Ovary (tissue), 10 donors: ENCODE measurements at places on chromosomes 1 and 21. TPM values are rescaled to one million over a fixed set of nuclear protein-coding genes. Genes with fewer than 3 reads are reported as not detected.

DNA sequence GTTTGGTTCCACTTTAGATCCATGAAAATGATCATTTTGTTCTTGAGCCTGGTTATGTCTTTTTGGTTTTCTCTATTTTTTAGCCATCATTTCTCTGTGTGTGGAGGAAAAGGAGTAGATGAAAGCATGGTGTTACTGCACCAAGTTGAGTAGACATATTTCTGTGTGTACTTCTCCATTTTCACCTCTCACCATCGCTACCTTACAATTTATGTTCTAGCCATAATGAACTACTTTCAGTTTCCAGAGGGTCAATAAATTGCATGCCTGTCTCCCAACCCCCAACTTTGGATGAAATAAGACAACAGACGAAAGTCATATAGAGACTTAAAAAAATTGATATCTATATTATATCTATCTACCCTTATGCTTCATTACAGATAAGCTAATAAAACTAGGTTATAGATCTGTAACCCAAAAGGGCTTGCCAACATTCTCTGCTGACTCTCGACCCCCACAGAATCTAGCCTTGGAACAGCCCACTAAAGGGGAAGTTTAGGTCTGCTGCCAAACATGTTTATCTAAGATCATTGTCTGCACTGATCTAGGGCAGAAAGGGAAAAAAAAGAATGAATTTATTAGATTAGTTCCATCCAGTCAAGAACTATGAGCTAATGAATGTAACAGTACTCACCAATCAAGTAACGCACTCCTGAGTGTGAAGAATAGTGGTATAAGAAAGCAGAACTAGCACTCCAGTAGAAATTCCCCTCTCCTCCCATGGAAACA lies 7.5 kb upstream of the MAN1A2 start:
- H3K4me3 ChIP-seq = no peak overlapping the region
- no peak overlapping the region for H3K27ac ChIP-seq
- no peaks in the 10 kb centered on the region for H3K36me3 ChIP-seq
- H3K4me1 ChIP-seq = peaks cover 3% of the 10 kb centered on the region

- no peaks in the 10 kb centered on the region for H3K36me3 ChIP-seq
- H3K4me3 ChIP-seq = no peak overlapping the region
- no peaks in the 10 kb centered on the region for H3K4me1 ChIP-seq
- no peaks in the 10 kb centered on the region for H3K27me3 ChIP-seq
- H3K27ac ChIP-seq = no peak overlapping the region
Measured at GRCh38 chr1:57192222-57192621, 226.4 kb upstream of the C8B start.

MKNK1 gene
- total RNA-seq = 23.9 TPM

ILDR2 gene
- total RNA-seq = 0.30 TPM

IFNAR1 gene
- total RNA-seq = 47.9 TPM

GRCh38 chr21:44844256-44844655 lies 26.4 kb upstream of the SUMO3 start:
- H3K27ac ChIP-seq = no peak overlapping the region
- no peak for DNase-seq
- H3K27me3 ChIP-seq = no peaks in the 10 kb centered on the region
- peaks cover 3% of the 10 kb centered on the region for H3K4me1 ChIP-seq

WLS gene
- total RNA-seq = 142 TPM

GPR52 gene
- 2.8 TPM for total RNA-seq

- H3K4me1 ChIP-seq = no peaks in the 10 kb centered on the region
- no peak overlapping the region for H3K4me3 ChIP-seq
- H3K36me3 ChIP-seq = no peaks in the 10 kb centered on the region
- H3K27ac ChIP-seq = no peak overlapping the region
Measured at GRCh38 chr1:27342778-27343638, 1.2 kb downstream of the SYTL1 start.

EPHA2 gene
- 7.8 TPM for total RNA-seq

KRTAP12-2 gene
- total RNA-seq = not detected

- H3K4me3 ChIP-seq = no peak overlapping the region
- peak; percentile 84 for DNase-seq
- H3K27ac ChIP-seq = peak overlapping the region; percentile 69
- H3K27me3 ChIP-seq = no peaks in the 10 kb centered on the region
- no peaks in the 10 kb centered on the region for H3K36me3 ChIP-seq
Measured at GRCh38 chr1:59367301-59368007, 70.6 kb downstream of the FGGY start.

DNA sequence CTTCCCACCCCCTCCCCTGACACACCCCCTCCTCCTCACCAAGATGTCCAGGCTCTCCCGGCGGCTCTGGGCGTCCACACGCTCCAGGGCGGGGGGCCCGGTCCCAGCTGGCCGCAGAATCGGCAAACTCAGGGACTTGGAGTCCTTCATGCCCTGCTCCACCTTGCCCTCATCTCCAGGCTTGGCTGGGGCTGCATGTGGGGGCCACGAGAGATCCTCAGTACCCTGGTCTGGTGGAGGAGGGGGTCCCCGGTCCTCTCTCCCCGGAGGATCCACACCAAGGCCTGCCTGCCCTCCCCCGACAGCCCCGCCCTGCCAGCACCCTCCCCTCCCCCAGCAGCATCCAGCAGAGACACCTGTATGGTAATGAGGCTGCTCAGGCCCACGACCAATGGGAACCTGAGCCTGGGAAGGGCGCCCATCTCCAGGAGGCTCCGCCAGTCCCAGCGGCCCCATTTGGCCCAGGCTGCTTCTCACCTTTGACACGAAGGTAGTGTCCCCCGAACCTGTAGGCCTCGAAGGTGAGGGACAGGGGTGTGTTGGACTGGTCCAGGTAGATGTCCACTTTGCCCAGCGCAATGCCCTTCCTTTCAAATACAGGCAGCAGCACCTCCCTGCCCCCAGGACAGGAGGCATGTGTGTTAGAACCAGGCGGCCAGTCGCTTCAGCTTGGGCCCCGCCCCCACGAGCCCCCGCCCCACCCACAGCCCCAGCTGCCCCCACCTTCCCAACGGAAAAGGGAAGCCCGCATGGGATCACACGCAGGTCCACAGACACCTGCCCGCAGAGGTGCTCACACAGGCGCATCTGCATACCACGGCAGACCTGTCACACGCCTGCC lies 8.2 kb upstream of the TNFRSF25 start:
- no peaks in the 10 kb centered on the region for H3K36me3 ChIP-seq
- DNase-seq = no peak
- H3K4me3 ChIP-seq = no peak overlapping the region
- H3K4me1 ChIP-seq = no peaks in the 10 kb centered on the region
- no peaks in the 10 kb centered on the region for H3K27me3 ChIP-seq

UBXN10 gene
- total RNA-seq = 28.0 TPM

DNA sequence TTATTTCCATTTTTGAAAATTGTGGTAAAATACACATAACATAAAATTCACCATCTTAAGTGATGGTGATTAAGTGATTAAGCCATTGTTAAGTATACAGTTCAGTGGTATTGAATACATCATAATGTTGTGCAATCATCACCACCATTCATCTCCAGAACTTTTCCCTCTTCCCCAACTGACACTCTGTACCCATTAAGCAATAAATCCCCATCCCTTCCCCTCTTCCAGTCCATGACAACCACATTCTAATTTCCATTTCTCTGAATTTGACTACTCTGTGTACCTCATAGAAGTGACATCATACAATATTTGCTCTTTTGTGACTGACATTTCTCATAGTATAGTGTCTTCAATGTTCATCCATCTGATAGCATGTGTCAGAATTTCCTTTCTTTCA lies 124.8 kb downstream of the DISC1 start:
- no peak for DNase-seq
- no peaks in the 10 kb centered on the region for H3K36me3 ChIP-seq
- H3K4me1 ChIP-seq = peaks cover 3% of the 10 kb centered on the region
- no peaks in the 10 kb centered on the region for H3K27me3 ChIP-seq
- H3K27ac ChIP-seq = no peak overlapping the region
- no peak overlapping the region for H3K4me3 ChIP-seq

DNA sequence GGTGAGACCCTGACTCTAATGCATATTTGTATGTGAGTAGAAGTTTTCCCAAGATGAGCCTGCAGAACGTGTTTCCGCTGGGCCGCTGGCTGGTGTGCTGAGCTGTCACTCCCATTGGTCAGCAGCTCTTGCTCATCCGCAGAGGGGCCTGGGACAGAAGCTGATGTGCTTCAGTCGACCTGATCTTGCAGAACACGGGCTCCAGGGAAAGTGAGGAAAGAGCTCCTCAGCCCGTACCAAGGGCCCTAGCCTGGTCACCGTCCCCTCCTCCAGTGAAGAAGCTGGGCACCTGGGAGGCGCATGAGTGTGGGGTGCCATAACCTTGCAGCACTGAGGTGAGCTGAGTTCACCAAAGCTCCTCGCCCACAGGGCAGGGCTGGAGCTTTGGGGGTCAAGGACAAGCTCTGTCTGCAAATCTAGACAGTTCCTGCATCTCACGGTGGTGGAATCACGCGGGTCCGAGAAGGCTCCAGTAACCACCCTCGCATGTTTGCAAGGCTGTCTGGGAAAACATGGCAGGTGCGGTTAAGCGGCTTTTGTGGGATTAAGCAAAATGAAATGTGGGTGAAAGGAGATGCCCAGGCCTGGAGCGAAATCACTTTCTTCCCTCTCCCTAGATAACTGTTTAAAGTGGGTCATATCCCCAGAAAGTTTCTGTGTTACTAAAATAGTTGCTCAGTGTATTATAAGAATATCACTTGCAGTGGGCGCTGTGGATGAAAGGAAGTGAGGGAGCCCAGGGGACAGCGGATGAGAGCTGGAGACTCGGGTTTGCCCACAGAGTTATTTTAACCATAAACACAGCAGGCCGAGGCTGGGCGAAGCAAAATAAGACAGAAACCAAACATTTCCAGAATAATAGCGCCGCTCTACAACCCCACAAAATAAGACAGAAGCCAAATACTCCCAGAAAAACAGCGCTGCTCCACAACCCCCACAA lies 33.1 kb upstream of the LRRC3 start:
- DNase-seq = peak; percentile 7
- no peaks in the 10 kb centered on the region for H3K36me3 ChIP-seq
- no peaks in the 10 kb centered on the region for H3K4me1 ChIP-seq
- no peaks in the 10 kb centered on the region for H3K27me3 ChIP-seq
- no peak overlapping the region for H3K4me3 ChIP-seq

KIAA0040 gene
- total RNA-seq = 9.9 TPM

GRCh38 chr1:182495002-182495401 lies 45.1 kb downstream of the RGSL1 start:
- H3K27ac ChIP-seq = no peak overlapping the region
- DNase-seq = no peak
- H3K36me3 ChIP-seq = no peaks in the 10 kb centered on the region
- H3K4me1 ChIP-seq = no peaks in the 10 kb centered on the region
- H3K27me3 ChIP-seq = no peaks in the 10 kb centered on the region

LINGO4 gene
- total RNA-seq = 0.08 TPM

DNA sequence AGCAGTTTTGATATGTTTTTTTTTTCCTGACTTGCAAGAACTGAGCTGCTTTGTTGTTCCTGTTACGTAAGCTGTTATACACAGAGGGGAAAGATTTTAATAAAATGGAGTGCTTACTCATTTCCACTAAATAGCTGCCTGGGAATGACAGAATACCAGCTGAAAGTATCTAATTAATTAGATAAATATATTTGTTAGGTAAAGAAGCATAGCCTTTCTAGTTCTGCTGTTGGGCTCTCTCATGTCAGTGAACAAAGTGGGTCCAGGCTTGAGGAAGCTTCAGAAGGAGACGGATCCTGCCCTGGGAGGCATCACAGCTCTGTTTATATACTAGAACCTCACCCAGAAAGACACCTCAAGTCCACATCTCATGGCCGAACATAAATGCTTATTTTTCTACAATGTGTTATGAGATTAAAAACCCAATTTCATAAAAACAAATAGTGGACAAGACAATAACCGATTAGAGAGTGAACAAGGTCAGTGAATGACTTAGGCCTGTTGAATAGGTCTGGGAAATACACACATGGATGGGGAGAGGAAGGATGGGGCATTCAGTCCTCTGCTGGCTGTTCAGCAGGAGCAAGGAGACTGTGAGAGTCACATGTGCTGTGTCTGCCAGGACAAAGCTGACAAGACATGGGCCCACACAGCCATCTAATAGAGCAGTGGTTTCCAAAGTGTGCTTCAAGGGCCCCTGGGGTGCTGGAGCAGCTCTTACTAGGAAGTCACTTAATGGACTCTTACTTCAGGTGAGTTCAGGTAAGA lies 20.6 kb downstream of the TRAF5 start:
- no peak for DNase-seq
- H3K4me1 ChIP-seq = no peaks in the 10 kb centered on the region
- no peaks in the 10 kb centered on the region for H3K27me3 ChIP-seq
- no peaks in the 10 kb centered on the region for H3K36me3 ChIP-seq

DNA sequence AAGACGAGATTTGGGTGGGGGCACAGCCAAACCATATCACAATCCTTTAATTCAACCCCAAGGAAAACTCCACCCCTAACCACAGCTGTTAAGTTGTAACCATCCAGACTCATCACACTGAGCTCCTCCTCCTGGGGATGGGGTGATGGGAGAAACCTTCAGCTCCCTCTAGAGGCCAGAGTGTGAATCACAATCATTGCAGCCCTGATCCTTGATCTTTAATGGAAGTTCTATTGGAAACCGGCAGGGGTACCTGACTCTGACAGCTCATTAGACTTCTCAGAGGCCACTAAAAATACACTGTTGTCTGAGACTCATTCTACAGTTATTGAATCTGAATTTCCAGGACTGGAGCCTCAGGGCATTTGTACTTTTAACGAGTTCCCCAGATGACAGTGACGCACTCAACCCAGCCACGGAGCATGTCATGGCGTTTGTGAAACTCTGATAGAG lies 127.2 kb downstream of the IGSF21 start:
- no peaks in the 10 kb centered on the region for H3K36me3 ChIP-seq
- no peak for DNase-seq
- H3K4me3 ChIP-seq = no peak overlapping the region
- H3K27me3 ChIP-seq = no peaks in the 10 kb centered on the region

MRPS15 gene
- total RNA-seq = 37.8 TPM

DNA sequence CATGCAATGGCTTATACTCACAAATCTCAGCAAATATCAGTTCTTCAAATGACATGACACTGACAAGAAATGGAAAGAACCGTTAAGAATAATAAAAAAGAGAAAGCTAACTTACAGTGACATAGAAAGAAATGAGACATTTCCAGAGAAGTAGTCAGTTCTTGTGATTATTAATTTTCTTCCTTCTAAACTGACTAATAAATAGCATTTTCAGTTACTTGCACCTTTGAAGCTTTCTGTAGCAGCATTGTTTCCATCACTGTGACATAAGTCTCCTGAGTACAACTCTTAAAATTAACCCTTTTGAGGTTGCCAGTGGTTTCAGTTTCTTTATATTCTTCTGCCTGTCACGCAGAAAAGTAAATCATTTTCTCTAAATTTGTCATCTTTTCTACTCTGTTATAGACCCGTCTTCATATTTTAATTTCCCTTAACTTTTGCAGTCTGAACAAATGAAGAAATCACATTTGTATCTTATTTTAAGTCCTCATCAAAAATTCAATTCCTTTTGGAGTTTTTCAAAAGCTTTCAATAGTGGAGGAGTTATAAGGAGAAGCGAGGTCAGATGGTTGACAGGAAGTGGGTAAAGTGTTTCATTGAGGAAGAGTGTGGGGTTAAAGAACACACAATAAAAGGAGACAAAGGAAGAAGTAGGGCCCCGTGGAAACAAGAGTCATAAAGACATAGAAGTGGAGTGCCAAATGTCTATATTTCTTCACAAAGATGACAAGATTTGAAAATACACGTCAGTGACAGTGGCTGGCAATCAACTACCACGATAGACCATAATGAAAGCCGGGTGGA lies 57.9 kb upstream of the S1PR1 start:
- no peaks in the 10 kb centered on the region for H3K4me1 ChIP-seq
- no peaks in the 10 kb centered on the region for H3K27me3 ChIP-seq
- no peak overlapping the region for H3K27ac ChIP-seq
- DNase-seq = no peak
- H3K36me3 ChIP-seq = no peaks in the 10 kb centered on the region

C1orf210 gene
- total RNA-seq = 0.72 TPM

GRCh38 chr1:211359876-211360275 lies 33.2 kb downstream of the TRAF5 start:
- H3K27me3 ChIP-seq = no peaks in the 10 kb centered on the region
- H3K4me1 ChIP-seq = no peaks in the 10 kb centered on the region
- no peaks in the 10 kb centered on the region for H3K36me3 ChIP-seq

CRABP2 gene
- 31.5 TPM for total RNA-seq
